Stimulated activated naive CD4-positive, alpha-beta T cell treated with Interleukin-2 at 50 U/mL for 16 hours (primary cell): ENCODE measurements at places on chromosomes 16 and 17.
A peak's percentile ranks its signal among the peaks of the same experiment; 100 is the strongest.

GRCh38 chr16:69720822-69721430 is 5.4 kb downstream of the NQO1 start:
- DNase-seq: no peak

DNA sequence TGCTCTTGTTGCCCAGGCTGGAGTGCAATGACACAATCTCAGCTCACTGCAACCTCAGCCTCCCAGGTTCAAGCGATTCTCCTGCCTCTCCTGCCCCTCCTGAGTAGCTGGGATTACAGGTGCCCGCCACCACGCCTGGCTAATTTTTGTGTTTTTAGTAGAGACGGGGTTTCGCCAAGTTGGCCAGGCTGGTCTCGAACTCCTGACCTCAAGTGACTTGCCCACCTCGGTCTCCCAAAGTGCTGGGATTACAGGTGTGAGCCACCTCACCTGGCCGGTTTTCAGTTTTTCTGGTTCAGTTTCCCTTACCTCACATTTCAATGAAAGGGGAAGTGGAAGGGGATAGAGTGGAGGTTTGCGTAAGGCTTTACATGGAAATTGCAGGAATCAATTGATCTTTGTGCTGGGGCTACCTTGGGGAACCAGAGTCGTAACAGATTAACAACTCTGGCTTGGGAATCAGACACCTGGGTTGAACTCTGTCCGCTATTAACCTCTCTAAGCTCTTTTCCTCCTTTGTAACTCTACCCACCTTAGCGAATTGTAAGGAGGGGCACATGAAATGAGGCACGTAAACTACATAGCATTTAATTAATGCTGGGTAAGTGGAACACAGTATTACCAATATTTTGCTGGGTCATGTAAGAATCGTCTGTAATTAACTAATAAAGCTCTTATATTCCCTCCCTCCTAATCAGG is 3.2 kb downstream of the MPV17L start:
- DNase-seq: no peak

GRCh38 chr17:17403899-17404576 is 72.8 kb upstream of the MED9 start:
- DNase-seq: peak; percentile 30

GRCh38 chr16:72689851-72690250 is 358.1 kb downstream of the ZFHX3 start:
- no peak for DNase-seq

DNA sequence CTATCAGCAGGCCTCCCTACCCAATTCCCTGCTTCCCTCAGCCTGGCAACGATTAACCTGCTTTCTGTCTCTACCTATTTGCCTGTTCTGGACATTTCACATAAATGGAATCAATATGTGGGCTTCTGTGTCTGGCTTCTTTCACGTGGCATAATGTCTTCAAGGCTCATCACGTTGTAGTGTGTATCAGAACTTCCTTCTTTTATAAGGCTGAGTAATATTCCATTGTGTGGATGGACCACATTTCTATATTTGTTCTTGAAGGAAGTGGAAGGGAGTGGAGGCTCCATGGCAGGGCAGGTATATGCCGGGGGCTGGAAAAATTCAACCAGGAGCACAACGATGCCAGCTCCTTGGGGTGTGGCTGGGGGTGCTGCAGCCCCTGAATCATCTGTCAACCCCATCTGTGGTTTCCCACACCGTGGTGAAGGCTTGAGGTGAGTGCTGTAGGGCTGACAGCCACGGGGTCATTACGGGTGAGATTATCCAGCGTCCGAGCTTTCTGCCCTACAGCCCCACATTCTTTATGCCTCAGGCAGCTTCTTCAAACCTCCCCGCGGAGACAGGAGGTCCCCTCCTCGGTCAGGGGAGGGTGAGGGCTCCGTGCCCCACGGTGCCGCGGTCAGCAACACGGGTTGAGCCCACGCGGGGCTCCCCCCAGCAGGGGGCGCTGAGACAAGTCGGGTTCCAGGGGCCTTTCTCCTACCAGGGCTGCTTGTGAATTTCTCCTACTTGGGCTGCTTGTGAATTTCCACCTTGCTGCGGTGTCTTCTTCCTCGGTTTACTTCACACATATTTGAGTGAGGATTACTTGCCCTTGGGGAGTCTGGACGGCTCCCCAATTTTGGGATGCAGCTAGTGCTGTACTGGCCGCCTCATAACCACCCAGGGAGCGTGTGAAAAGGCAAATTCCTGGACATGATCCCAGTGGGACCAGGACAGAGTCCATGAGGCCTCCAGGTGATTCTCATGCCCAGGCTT is 18.3 kb upstream of the WFIKKN2 start:
- DNase-seq: peak; percentile 38

- no peak for DNase-seq
Observed at GRCh38 chr17:6085812-6086211, 15.6 kb downstream of the WSCD1 start.

GRCh38 chr17:48584223-48584741 is 5.8 kb downstream of the HOXB3 start:
- DNase-seq: no peak

- DNase-seq: no peak
Observed at GRCh38 chr16:73605309-73605708, 557.4 kb upstream of the ZFHX3 start.

DNA sequence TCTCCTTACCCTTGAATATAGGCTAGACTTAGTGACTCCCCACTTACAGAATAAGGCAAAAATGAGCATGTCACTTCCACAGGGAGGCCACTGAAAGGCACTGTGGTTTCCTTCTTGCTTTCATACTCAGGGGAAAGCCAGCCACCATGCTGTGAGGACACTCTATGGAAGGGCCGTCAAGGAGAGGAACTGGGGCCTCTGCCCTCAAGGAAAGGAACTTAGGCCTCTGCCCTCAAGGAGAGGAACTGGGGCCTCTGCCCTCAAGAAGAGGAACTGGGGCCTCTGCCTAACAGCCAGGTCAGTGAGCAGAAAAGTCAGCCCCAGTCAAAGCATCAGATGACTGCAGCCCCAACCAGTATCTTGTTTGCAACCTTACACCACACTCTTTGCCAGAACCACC is 30.1 kb downstream of the VPS35 start:
- DNase-seq: no peak

DNA sequence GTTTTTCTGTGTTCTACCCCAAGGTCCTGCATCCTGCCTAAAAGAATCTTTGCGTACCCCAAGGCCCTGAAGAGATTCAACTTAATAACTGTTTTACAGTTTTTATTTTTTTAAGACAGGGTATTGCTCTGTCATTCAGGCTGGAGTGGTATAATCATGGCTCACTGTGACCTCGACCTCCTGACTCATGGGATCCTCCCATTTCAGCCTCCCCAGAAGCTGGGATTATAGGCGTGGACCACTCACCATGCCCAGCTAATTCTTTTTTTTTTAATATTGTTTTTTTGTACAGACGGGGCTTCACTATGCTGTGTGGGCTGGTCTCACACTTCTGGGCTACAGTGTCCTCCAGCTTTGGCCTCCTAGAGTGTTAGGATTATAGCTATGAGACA is 9.3 kb upstream of the FAAP100 start:
- DNase-seq: no peak

GRCh38 chr16:78353640-78354275 is 254.3 kb downstream of the WWOX start:
- DNase-seq: no peak

DNA sequence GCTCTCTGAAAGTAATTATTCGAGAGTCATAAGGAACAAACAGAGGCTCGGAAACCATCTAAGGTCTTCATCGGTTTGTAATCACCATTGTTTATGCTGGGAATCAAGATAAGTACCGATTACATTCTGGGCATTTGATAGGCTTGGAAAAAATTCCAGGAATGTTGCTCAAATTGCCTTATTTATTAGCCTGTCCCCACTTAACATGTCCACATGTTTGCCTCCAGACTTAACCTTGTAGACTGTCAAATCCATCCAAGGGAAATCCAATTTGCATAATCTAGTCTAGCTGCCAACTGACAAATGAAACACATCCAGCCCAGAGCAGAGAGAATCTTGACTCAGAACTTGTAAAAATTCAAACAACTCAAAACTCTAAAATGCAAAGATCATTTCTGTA is 51.3 kb upstream of the TMC5 start:
- DNase-seq: no peak

DNA sequence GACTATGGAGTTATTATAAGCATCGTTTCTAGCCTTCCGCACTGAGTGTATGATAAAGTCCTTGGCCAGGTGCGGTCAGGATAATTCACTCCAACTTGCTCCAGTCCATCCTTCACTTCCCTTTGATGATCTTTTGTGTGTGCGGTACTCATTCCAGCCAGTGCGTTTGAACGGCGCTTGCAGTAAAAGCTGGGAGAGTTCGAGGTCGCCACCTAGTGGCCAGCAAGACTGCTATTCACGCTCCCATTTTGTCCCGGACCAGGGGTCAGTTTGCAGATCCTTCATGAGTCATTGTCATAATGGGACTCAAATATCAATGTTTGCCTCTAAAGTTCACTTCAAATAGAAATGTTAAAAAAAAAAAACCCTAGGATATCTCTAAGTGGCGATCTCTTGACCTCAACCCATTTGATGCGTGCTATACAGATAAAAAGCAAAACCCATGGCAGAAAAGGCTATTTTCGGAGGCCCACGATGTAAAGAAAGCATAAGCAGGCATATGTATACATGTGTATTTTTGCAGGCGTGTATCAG is 417.1 kb downstream of the TMEM114 start:
- DNase-seq: no peak

DNA sequence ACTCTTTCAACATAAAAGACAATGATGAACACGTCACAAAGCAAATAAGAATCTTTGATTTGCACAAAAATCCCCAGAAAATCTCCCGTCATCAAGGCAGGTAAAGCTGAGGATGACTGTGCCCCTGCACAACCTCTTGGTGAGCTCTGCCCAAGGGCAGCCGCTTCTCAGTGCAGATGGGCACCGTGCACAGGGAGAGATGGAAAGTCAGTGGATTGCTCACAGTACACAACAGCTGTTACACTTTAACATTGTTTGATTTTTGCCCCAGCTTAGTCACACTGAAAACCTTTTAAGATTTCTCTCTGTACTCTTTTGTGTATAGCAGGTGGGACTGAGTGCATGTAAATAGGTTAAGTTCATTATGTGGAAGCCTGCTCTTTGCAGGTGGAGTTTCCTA is 104.2 kb downstream of the CDK5R1 start:
- no peak for DNase-seq

GRCh38 chr17:58378733-58379510 is 26.9 kb upstream of the SUPT4H1 start:
- no peak for DNase-seq

GRCh38 chr16:54360681-54361080 is 74.1 kb upstream of the IRX3 start:
- DNase-seq: no peak

DNA sequence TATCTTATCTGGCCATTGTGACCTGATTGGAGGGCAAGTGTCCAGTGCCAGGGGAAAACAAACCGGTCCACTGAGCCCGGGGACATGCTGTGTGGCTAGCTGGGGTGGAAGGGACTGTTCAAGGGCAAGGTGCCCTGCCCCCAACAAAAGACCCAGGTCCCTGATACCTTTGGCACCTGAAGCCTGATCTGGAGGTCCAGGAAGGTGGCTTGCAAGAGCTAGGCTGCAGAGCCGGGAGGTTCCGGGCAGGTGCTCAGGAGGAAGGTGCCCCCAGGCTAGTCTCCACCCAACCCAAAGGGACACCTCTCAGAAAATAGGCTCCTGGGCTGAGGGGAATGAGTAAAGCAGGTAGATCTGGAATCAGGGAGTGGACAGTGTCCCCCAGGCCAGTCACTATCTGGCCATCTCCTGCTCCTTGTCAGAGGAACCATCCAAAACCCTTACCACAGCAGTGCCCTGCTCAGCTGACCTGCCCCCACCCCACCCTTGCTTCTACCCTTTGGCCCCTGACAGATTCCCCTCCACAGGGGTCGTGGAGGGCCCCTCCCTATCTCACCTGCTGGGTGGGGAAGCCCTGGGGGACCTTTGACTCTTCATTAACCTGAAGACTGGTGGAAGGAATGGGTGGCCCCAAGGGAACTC is 6.2 kb downstream of the NAT9 start:
- DNase-seq: no peak

DNA sequence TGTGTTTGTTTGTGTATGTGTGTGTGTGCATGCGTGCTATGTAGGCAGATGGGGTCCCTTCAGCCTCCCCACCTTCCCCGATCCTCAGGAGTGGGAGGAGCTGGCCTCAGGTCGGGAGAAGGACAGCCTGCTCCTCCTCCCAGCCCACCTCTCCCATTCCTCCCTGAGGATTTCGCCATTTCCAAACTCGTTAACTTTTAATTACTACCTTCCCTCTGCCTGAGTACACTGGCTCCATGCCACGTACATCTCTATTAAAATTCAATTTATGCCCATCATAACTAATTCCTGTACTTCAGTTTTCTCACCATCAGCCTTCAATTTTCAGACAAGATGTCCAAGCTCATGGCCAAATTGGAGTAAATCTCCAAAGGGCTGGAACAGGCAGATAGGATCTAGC is 148.6 kb downstream of the SDK2 start:
- DNase-seq: no peak

GRCh38 chr17:42682722-42683403 is 532 bp downstream of the CNTNAP1 start:
- no peak for DNase-seq

GRCh38 chr17:652314-652713 is 62.3 kb downstream of the VPS53 start:
- no peak for DNase-seq

DNA sequence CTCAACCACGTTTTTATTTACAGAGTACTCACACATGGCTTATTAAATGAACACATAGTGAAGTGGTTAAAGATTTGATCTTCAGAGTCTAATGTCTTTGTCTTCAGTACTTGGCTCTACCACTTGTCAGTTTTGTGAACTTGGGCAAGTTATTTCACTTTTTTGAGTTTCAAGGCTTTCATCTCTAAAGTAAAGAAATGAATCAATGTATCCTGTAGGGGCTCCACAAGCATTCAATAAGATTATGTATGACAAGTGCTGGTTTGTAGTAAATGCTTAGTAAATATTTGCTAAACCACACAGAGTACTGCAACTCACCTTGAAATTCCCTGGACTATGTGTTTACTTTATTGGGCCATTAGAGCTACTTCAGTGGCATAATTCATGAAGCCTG is 446.0 kb upstream of the GOT2 start:
- no peak for DNase-seq

GRCh38 chr17:65170839-65171238 is 33.7 kb downstream of the RGS9 start:
- no peak for DNase-seq
